ENCODE measurements at places on chromosomes 6 and 20.

DNA sequence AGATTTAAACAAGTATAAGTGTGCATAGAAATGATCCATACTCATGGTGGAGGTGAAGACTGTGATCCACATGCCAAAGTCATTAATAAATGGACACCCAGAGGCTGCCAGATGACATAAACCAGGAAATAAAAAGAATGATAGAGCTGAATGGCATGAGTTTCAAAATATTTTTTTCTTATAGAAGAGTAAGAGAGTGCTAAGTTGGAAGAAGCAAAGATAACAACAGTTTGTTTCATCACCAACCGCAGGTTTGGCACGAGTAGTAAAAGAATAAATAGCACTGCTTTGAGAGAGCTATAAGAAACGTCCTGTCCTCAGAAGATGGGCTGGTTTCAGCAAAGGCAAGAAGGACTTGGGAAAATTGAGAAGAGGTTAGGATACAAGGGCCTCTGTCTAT lies 246.9 kb downstream of the UBE3D start:
- no peak for DNase-seq

- no peak for DNase-seq
These were observed 76.3 kb downstream of the DTNBP1 start for GRCh38 chr6:15586503-15586902.

GRCh38 chr20:57622579-57623381 lies 2.6 kb upstream of the ZBP1 start:
- DNase-seq = peak; percentile 77

DNA sequence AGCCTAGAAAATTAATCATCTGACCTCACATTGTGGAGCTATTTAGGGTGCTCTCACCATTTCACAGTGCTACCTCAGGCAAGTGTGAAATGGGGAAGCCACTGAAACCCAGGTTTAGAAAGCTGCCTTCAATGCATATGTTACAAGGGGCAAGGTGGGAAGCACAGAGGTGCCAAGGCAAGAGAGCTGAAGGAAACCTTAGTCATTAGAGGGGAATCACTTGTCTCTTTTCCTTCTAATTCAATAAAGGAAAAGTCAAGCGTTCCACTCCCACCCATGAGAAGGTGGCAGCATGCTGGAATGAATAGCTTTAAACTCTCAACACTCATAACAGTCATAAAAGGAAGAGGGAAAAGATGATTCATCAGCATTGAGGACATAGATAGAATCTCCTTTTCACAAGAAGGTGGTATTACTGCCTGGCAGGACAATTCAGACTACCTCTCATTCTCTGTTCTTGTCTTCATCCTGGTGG lies 251.9 kb upstream of the IRAK1BP1 start:
- DNase-seq = no peak

All from activated T-cell treated with anti-CD3 and anti-CD28 coated beads, Interleukin-2, amount 50 U/mL, for 24 hours (primary cell).